ENCODE measurements at places on chromosomes 7 and 10.
A peak's percentile ranks its signal among the peaks of the same experiment; 100 is the strongest.

- H3K27ac ChIP-seq = peak overlapping the region; percentile 59
- H3K4me1 ChIP-seq = peaks cover 17% of the 10 kb centered on the region
- H3K27me3 ChIP-seq = no peaks in the 10 kb centered on the region
These were observed 253.3 kb downstream of the TNS3 start for GRCh38 chr7:47328392-47329319.

DNA sequence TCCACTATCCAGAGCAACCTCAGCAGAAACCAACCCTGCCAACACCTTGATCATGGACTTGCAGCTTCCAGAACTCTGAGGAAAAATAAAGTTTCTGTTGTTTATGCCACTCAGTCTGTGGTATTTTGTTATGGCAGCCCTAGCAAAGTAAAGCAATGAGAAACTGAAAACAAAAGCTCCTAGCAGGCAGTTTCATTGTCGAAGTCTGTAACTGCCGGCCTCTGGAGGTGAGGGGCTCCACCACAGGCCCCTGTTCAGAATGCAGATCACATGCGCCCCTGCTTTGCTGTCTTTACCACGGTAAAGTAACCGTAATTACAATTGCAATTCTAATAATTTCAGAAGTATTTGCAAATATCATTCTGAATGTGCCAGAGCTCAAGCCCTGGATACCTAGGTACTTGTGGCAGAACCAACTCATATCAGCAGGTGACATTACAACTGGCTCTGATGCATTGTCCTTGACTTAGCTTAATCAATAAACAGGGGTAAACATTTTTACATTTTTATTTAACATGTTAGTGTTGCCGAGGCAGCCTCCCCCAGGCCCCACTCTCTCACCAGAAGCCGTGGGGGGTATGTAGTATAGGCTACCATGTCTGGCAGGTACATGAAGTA, 193.2 kb downstream of the ELMO1 start:
- H3K27me3 ChIP-seq = no peaks in the 10 kb centered on the region
- peaks cover 65% of the 10 kb centered on the region for H3K36me3 ChIP-seq
- no peak overlapping the region for H3K4me3 ChIP-seq
- H3K27ac ChIP-seq = no peak overlapping the region
- peaks cover 36% of the 10 kb centered on the region for H3K4me1 ChIP-seq

- H3K27ac ChIP-seq = no peak overlapping the region
- no peaks in the 10 kb centered on the region for H3K36me3 ChIP-seq
- no peak overlapping the region for H3K4me3 ChIP-seq
These were observed 74.3 kb upstream of the MKX start for GRCh38 chr10:27819781-27820531.

DNA sequence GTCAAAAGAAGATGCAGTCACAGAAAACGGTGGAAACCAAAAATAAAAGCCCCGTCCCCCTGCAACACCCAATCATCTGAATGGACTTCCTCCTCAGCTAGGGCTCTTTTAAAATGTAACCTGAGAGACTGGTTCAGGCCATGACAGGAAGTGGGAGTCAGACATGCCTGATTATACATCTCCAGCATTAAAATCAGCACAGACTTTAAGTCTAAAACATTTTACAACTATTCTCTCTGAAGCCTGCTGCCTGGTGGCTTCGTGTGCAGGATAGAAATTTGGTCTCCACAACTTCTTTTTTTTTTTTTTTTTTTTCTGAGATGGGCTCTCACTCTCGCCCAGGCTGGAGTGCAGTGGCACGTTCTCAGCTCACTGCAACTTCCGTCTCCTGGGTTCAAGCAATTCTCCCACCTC, 30.3 kb downstream of the HACD1 start:
- no peaks in the 10 kb centered on the region for H3K36me3 ChIP-seq
- H3K27ac ChIP-seq = no peak overlapping the region
- H3K4me3 ChIP-seq = no peak overlapping the region
- no peaks in the 10 kb centered on the region for H3K27me3 ChIP-seq

DNA sequence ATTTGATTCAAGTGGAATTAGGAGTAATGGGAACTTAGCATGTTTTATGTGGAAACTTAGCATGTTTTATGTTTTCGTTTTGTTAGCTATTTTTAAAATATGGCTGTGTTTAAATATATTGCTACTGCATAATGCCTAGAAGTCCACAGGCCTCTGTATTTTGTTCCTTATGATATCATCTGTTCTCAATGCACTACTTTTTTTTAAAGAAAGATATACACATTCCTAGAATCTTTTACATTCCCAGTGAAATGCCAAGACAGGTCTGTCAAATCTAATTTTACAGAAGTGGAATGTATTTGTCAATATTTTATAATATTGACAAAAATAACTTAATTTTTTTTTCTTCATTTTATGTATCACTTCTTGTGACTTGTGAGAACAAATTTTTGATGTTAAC, 51.6 kb downstream of the ST7 start:
- H3K27ac ChIP-seq = no peak overlapping the region
- H3K36me3 ChIP-seq = no peaks in the 10 kb centered on the region
- H3K27me3 ChIP-seq = no peaks in the 10 kb centered on the region
- DNase-seq = no peak
- H3K4me3 ChIP-seq = no peak overlapping the region

GRCh38 chr7:92313055-92313454, 67.3 kb downstream of the ANKIB1 start:
- H3K4me1 ChIP-seq = no peaks in the 10 kb centered on the region
- H3K27ac ChIP-seq = no peak overlapping the region

DNA sequence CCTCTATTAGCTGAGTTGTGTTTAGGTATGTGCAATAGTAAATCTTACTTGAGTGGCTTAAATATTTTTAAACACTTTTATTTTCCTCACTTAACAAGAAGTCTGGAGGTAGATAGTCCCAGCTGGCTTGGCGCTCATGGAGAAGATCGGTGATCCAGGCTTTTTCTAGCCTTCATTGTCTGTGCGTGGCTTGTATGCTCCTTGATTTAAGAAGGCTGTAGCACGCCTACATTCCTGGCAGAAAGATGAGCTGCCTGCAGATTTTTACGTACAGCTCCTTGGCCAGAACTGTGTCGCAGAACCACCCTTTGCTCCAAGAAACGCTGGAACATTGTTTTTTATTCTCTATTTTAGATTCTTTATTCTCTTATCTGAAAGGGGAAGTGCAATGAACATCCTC, 284.1 kb downstream of the KIF20B start:
- H3K36me3 ChIP-seq = no peaks in the 10 kb centered on the region
- DNase-seq = no peak

GRCh38 chr10:110226543-110226925, 19.1 kb downstream of the MXI1 start:
- H3K27me3 ChIP-seq = no peaks in the 10 kb centered on the region
- peak overlapping the region; percentile 86 for H3K4me3 ChIP-seq
- no peak for DNase-seq
- peak overlapping the region; percentile 98 for H3K27ac ChIP-seq
- peaks cover 13% of the 10 kb centered on the region for H3K4me1 ChIP-seq

GRCh38 chr10:78254013-78254412, 220.3 kb downstream of the RPS24 start:
- H3K27ac ChIP-seq = no peak overlapping the region
- H3K36me3 ChIP-seq = no peaks in the 10 kb centered on the region
- DNase-seq = no peak
- H3K27me3 ChIP-seq = no peaks in the 10 kb centered on the region
- H3K4me3 ChIP-seq = no peak overlapping the region
- peaks cover 40% of the 10 kb centered on the region for H3K4me1 ChIP-seq

- DNase-seq = no peak
- no peak overlapping the region for H3K4me3 ChIP-seq
These were observed 219.1 kb downstream of the TCF7L2 start for GRCh38 chr10:113169111-113169510.

DNA sequence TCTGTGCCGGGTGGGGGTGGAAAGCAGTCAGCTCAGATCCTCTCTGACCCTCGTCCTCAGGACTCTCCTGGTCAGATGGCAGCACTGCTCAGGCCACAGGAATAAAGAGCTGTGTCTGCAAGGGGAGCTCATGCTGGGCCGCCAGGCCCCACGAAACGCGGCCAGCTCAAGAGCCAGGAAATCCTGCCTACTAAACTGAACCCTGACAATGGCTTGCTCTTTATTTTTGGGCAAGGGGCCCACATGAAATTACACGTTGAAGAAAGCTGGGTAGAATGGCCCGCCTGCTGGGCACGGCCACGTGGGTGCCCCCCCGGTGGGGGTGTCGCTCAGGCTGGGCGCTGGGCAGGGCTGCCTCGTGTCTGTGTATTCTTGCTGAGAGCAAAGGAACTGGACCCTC, 103.0 kb downstream of the ITIH5 start:
- H3K27me3 ChIP-seq = no peaks in the 10 kb centered on the region
- H3K27ac ChIP-seq = no peak overlapping the region
- H3K4me1 ChIP-seq = peaks cover 39% of the 10 kb centered on the region
- DNase-seq = no peak
- no peak overlapping the region for H3K4me3 ChIP-seq
- no peaks in the 10 kb centered on the region for H3K36me3 ChIP-seq

DNA sequence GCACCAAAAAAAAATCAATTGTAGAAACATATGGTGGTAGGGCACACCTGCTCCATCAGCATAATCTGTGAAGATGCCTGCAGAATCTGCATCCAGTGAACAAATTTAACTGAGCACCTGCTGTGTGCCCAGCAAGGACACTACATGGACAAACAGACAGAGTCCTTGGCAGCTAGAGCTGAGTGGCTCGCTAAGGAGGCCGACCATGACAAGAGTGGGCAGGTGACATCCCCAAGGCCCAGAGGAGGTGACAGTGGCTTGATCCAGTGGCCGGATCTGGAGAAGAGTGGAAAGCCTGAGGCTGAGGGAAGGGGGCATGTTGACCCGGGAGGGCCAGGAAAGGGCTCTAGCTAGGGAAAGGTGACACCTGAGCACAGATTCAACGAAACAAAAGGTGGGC, 68.1 kb downstream of the MAD1L1 start:
- no peaks in the 10 kb centered on the region for H3K27me3 ChIP-seq
- H3K4me1 ChIP-seq = peaks cover 16% of the 10 kb centered on the region
- peaks cover 44% of the 10 kb centered on the region for H3K36me3 ChIP-seq
- H3K4me3 ChIP-seq = no peak overlapping the region
- DNase-seq = no peak
- no peak overlapping the region for H3K27ac ChIP-seq

DNA sequence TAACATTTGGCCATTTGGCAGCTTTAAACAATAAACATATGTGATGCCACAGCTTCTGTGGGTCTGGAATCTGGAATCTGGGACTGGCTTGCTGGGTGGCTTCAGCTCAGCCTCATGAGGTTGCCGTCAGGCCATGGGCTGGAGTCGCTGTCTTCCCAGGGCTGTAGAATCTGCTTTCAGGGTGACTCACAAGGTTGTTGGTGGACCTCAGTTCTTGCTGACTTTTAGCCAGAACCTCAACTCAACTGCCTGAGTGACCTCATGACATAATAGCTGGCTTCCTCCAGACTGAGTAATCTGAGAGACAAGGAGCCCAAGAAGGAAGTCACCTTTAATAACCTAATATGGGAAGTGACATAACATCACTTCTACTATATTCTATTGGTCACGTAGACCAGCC, 44.6 kb upstream of the TSPAN13 start:
- H3K36me3 ChIP-seq = peaks cover 17% of the 10 kb centered on the region
- H3K27me3 ChIP-seq = no peaks in the 10 kb centered on the region

GRCh38 chr10:19250546-19250945, 201.9 kb downstream of the MALRD1 start:
- H3K27me3 ChIP-seq = no peaks in the 10 kb centered on the region
- H3K4me3 ChIP-seq = no peak overlapping the region
- no peaks in the 10 kb centered on the region for H3K36me3 ChIP-seq

DNA sequence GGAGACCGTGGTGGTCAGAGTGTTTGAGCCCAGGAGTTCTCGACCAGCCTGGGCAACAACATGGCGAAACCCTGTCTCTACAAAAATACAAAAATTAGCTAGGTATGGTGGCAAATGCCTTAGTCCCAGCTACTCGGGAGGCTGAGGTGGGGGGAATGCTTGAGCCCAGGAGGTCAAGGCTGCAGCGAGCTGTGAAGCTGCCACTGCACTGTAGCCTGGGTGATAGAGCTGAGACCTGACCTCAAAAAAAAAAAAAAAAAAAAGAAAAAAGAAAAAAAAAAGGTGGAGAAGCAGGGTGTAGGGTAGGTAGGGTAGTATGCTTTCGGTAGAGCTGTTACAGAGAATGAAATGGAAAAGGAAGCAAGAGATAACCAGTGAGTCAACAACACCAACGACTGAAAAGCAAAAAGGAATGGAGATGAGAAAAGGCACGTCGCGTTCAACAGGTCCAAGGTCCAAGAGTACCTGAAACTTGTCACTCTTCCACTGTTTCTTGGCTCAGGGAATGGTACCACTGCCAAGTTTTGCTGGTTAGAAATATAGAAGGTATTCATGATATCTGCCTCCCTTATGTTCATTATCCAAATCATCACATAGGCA, 4.3 kb upstream of the RSBN1L start:
- H3K36me3 ChIP-seq = no peaks in the 10 kb centered on the region
- no peak overlapping the region for H3K27ac ChIP-seq
- H3K4me1 ChIP-seq = peaks cover 20% of the 10 kb centered on the region
- no peak for DNase-seq
- no peaks in the 10 kb centered on the region for H3K27me3 ChIP-seq
- no peak overlapping the region for H3K4me3 ChIP-seq

DNA sequence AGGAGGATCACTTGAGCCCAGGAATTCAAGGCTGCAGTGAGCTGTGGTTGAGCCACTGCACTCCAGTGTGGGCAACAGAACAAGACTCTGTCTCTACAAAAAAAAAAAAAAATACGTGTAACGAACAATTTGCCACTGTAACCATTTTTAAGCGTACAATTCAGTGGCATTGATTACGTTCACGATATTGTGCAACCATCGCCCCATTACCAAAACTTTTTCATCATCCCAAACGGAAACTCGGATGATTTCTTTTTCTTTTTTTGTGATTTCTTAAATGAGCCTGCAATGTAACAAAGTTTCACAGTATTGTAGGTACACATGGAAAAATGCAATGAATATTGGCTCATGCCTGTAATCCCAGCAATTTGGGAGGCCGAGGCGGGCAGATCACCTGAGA, 9.5 kb downstream of the GRIFIN start:
- peaks cover 9% of the 10 kb centered on the region for H3K27me3 ChIP-seq
- H3K36me3 ChIP-seq = no peaks in the 10 kb centered on the region
- no peak for DNase-seq
- no peak overlapping the region for H3K4me3 ChIP-seq
- no peak overlapping the region for H3K27ac ChIP-seq

DNA sequence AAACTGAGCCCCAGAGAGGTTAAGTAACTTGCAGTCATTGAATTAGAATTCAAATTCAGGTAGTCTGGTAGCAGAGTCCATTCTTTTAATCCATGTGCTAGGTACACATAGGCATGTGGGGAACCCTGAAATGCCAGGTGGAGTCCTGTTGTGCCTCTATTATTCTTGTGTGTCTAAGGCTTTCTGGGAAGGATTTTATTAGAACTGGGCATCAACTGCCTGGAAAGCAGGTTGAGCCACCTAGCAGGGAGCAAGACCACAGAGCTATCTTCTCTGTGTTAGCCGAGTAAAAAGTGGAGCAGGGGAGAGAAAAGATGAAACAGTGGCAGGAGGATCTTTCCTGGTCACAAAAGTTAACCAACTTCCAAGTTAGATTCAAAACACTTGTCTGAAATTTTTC, 494.6 kb downstream of the LRMDA start:
- no peak overlapping the region for H3K4me3 ChIP-seq
- H3K36me3 ChIP-seq = no peaks in the 10 kb centered on the region
- DNase-seq = no peak
- no peak overlapping the region for H3K27ac ChIP-seq
- H3K27me3 ChIP-seq = no peaks in the 10 kb centered on the region

- H3K36me3 ChIP-seq = no peaks in the 10 kb centered on the region
- no peak overlapping the region for H3K4me3 ChIP-seq
- DNase-seq = no peak
- no peak overlapping the region for H3K27ac ChIP-seq
These were observed 1012.5 kb downstream of the DNAJB9 start for GRCh38 chr7:109582211-109582610.

GRCh38 chr7:112985377-112985987, 101.1 kb downstream of the GPR85 start:
- H3K27ac ChIP-seq = no peak overlapping the region
- H3K36me3 ChIP-seq = no peaks in the 10 kb centered on the region
- no peaks in the 10 kb centered on the region for H3K27me3 ChIP-seq
- no peak overlapping the region for H3K4me3 ChIP-seq
- DNase-seq = no peak

All from spleen (tissue), 13 donors.